ENCODE measurements at places on chromosomes 6 and 20.

DNA sequence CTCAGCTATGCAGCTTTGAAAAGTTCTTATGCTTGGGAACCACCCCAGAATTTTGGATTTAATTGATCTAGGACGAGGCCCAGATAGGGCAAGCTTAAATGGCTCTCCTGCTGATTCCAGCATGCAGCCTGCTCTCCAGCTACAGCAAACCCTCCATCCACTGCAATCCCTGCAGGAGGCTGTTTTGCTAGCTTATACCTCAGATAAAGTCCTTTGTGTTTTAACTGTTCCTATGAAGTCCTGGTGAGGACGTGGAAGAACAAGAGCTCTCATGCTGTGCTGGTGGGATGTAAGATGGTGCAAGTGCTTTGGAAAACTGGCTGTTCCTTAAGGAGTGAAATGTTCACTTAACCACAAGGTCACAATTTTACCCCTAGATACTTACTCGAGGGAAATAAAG lies 25.5 kb upstream of the NXT1 start:
- no peak for DNase-seq

- no peak for DNase-seq
Measured at GRCh38 chr6:90109141-90109540, 187.5 kb downstream of the BACH2 start.

GRCh38 chr6:169996378-169997051 lies 245.1 kb downstream of the ERMARD start:
- DNase-seq, result no peak

GRCh38 chr6:53979468-53980067 lies 131.7 kb upstream of the MLIP start:
- DNase-seq, result peak; percentile 66

- DNase-seq, result peak; percentile 59
Measured at GRCh38 chr6:26124781-26125685, 37.8 kb downstream of the HFE start.

GRCh38 chr6:10177704-10178103 lies 237.2 kb downstream of the TFAP2A start:
- peak; percentile 58 for DNase-seq

GRCh38 chr6:148169706-148170105 lies 172.9 kb upstream of the SASH1 start:
- DNase-seq, result no peak

GRCh38 chr20:62237514-62237800 lies 864 bp upstream of the OSBPL2 start:
- no peak for DNase-seq

GRCh38 chr6:161924516-161925116 lies 650.8 kb upstream of the AGPAT4 start:
- DNase-seq, result no peak

DNA sequence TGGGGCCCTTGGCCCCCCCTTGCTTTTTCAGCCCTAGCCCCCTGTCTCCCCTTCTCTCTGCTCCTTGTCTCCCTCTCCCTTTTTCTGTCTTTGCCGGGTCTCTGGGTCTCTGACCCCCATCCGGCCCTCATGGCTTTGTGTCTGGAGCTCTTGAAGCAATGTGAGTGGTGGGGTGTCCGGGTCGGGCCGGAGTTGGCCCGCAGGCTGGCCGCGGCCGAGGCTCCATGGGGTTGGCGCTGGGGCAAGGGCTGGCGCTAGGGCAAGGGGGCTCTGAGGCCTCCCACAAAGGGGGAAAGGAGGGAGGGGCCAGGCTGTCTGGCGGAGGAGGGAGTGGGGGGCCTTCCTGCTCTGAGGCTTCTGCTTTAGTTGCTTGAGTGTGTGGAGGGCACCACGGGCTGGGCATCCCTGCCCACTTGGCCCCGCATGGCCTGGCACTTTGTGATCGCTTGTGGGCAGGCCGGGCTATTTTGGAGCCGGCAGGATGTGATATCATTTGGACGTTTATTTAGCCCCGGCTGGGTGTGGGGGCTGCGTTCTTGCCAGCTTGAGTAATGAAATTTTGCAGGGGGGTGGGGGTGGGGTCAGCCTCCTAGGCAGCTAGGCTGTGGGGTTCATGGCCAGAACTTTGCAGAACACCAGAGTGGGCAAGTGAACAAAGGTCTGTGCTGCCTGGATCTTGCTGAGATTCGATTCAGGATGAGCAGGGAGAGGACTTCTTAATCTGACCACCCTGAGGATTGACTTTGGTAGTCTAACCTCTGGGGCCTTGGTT lies 78.7 kb upstream of the MYL9 start:
- DNase-seq, result peak; percentile 76

- DNase-seq, result peak; percentile 74
Measured at GRCh38 chr6:105087571-105088211, 92.1 kb downstream of the POPDC3 start.

- peak; percentile 90 for DNase-seq
Measured at GRCh38 chr6:32970413-32971241, 2.2 kb downstream of the BRD2 start.

DNA sequence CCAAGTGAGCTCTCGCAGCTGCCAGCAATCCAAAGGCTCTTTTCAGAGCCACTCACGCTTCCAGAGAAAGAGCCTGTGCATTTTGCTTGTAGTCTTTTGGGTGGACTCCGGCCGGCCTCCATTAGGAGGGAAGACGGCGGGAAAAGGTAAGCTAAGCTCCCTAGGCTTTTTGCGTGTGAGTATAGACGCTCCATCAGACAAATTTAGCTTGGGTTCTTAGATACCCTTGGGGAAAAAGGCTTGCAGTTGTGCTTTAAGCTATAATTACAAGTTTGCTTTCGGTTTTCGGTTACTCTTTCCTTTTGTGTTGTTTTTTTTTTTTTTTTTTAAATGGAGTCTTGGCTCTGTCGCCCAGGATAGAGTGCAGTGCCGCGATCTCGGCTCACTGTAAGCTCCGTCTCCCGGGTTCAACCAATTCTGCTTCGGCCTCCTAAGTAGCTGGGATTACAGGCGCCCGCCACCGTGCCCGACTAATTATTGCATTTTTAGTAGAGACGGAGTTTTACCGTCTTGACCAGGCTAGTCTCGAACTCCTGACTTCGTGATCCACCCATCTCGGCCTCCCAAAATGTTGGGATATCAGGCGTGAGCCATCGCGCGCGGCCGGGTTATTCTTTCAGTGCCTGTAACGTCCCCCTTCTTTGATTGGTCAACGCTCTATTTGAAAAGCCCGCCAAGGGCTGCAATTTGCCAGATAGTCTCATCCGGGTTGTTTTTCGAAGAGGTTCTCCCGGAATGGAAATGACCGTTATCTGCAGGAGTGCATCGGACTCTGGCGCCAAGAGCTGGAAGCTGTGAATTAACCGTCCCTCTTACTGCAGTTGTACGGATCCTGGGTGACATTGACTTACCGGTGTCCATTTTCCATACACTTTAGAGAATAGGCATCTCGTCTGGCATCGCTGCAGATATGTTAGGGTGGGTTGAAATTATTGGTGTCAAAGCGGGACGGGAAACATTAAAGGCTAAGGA lies 18.1 kb downstream of the OR2B2 start:
- peak; percentile 96 for DNase-seq

- peak; percentile 23 for DNase-seq
Measured at GRCh38 chr6:124487623-124488431, 474.4 kb upstream of the RNF217 start.

DNA sequence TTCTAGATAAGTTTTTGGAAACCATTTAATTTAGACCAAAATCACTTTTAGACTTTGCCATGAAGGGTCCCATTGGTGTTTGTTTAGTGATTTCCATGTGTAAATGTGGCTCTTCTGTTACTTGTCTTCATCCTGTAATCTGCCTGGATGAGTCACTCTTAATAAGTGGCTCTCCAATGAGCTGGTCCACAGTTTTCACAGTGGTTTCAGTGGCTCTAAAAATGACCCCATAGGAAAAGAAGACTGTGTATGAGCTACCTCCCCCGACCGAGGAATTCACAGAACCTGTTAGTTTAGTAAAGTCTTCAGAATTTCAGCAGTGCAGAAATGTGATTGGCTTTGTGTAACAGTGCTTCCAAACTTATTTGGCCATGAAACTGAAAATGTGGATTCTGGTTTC lies 492.0 kb upstream of the MARCKS start:
- DNase-seq, result peak; percentile 60

- no peak for DNase-seq
Measured at GRCh38 chr6:169339731-169340309, 86.2 kb upstream of the THBS2 start.

DNA sequence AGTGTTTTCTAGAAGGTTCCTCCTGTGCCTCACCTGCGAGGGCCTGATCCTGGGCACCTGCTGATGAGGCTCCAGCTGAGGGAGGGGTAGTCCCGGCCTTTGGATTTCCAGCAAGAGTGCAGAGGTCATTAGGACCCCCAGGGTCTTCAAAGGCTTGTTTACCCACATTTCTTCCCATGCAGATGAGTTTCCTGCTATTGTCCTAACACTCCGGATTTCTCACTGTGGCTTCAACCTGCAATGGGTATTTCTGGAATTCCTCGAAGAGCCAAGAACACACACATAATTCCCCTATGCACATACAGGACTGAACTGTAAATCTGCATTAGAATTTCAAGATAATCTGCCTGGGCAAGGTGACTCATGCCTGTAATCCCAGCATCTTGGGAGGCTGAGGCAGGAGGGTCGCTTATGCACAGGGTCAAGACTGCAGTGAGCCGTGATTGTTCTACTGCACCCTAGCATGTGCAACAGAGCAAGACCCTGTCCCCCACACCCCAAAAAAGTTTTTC lies 53.9 kb downstream of the ADNP start:
- DNase-seq, result no peak
